ENCODE measurements at places on chromosomes 4 and X.

GRCh38 chrX:136658151-136658550, 10.2 kb downstream of the CD40LG start:
- DNase-seq: no peak

- DNase-seq: no peak
These were observed 313.6 kb upstream of the DKK2 start for GRCh38 chr4:107349732-107350131.

DNA sequence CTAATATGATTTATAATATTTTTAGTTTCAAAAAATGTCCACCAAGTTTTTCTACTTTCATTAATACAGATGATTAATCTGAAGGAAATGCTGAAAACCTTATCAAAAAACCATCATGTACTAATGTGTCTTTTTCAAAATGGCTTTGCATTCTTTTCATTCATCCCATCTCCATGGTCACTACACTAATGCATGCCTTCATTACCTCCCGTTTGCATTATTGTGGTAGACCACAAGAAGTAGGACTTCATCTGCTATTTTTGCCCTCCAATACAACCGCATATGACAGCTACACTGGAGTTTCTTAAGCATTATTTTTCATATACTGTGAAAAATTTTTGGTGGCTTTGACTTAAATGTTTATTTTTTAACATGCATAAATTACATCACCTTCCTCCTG, 37.9 kb upstream of the FSTL5 start:
- no peak for DNase-seq

DNA sequence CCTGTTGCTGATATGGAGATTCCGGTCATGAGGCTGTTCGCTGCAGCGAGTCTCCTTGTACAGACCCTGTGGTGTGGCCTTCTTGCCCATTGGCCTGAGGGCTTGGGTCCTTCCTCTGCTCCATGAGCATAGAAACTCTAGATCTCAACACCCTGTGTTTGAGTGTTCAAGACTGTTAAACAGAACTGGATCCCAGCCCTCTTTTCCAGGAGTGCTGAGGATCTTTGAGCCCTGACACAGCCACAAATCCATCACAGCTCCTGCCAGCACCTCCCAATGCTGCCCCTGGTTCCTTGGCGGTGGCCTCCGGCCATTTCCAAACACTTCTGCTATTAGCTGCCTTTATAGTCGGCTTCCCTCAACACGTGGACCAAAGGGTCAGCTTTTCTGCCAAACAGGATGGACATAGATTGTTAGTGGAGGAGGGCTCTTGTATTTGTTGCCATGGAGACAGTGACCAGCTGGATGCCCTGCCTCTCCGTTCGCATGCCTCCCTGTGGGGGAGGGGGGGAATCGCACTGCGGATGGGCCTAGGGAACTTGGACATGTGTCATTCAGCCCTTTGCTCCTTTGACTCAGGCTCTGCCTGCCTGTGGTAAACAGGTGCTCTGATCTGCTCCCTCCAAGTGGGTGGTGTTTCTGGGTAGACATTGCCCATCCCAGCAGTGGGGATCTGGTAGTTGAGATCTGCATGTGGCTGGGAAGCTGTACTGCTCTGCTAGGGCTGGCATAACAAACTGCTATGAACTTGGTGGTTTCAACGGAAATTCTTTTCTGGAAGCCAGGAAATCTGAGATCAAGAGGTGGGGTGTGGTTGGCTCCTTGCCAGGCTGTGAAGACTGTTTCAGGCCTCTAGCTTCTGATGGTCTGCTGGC, 6.9 kb upstream of the WDR1 start:
- DNase-seq: no peak

- no peak for DNase-seq
These were observed 7.8 kb upstream of the INTS6L start for GRCh38 chrX:135512508-135513129.

DNA sequence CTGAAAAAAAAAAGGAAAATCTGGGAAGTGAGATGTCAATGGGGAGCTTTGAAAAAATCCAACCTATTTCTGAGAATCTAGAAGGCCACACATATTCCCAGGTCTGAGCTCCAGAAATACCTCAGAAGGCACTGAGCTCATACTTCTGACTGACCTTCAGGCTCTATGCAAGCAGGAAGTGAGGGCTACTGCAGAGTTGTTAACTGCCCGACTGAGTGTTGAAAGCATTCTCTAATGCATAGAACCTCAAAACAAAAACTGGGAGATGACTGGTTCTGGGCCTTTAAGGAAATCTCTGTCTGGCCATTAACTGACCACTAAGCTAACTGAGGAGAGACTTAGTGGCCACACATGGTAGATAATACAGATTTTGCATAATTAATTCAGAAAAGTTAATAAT, 7.6 kb upstream of the SPON2 start:
- DNase-seq: no peak

- no peak for DNase-seq
These were observed 17.1 kb downstream of the LDB2 start for GRCh38 chr4:16881151-16881884.

DNA sequence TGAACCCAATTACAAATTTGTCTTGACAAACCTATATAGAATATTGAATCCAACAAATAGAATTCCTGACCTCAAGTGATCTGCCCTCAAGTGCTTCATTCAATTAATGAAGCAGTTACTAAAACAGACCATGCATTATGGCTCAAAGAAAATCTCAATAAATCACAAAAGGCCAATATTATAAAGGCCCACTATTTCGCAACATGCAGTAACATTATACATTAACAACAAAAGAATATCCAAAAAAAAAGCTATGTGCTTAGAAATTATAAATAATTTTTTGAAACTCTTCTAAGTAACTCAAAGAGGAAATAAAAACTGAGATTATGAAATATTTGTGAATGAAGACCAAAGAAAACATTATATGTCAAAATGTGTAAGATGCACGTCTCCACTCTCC, 177.7 kb downstream of the ZNF674 start:
- no peak for DNase-seq

DNA sequence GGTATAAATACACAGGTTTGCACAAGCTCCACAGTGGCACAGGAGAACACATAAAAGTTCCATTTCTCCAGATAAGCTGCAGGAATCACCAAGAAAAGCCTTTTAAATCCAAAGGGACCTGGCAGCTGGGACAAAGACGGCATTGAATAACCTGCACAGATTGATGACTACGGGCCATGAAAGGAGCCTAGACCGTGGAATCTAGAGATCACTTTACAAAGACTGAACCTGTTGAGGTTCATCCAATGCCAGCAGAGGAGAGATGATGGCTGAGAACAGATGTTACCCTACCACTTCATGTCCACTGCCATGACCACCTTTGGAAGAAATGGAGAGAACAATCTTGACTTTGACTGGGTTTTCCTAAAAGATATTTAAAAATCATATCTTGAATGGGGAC, 88.7 kb downstream of the PRSS12 start:
- no peak for DNase-seq

DNA sequence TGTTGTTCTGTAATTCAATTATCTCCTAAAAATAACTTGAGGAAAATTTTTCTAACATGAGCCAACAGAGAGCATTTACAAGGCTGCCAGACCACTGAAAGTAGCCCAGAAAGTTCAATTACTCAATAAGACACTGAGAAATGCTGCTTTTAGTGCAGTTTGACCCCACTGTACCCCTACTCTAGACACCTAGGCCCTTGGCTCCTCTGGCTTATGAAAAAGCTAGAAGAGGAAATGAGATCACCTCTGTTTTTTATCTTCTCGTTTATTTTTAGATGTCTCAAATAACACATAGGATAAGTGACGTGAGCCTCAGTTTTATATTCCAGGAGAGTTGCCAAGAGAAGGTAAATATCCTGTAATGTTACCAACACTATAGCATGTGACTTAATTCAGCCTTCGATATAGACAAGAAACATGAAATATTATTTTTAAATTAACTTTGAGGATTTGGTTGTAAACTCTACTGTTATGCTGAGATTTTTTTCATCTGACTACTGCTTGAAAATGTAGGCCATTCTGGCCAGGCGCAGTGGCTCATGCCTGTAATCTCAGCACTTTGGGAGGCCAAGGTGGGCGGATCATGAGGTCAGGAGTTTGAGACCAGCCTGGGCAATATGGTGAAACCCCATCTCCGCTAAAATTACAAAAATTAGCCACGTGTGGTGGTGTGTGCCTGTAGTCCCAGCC, 24.4 kb downstream of the TNIP3 start:
- no peak for DNase-seq

DNA sequence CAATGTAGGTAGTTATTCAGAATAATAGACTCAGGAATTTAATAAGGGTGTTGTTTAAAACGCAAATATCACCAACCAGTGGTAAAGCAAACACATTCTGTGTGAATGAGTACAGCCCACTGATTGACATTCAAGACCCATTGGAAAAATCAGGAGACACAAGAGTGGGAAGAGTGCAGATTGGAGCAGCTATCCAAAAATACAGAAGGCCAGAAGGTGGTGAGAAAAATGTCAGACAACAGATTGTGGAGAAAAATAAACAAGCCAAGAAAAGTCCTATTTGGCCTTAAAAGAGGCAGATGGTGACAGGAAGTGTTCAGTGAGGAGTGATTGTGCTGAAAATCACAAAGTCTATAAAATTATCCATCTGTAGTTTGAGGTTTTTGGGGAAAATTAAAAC, 39.3 kb downstream of the CPE start:
- DNase-seq: no peak

DNA sequence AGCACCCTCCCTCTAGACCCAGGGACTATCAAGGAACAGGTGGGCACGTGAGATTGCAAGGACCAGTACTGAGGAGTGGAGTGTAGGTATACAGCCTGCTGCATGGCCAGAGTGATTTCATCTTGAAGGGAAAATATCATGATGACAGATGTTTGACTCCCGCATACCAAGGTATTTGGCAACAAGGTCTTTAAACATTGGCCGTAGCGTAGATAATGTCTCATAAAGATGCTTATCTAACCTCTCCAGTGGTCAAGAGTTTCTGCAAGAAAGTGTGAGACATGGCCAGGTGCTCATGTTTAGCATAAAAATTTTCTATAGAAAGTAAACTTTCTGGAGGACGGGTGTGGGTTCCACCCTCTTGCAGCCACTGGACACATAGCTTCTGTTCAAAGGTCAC, 18.7 kb upstream of the ZNF630 start:
- DNase-seq: no peak

- no peak for DNase-seq
These were observed 57.7 kb downstream of the NAT8L start for GRCh38 chr4:2116687-2117400.
